ENCODE measurements at places on chromosomes 1 and 21.
A peak's percentile ranks its signal among the peaks of the same experiment; 100 is the strongest.

DNA sequence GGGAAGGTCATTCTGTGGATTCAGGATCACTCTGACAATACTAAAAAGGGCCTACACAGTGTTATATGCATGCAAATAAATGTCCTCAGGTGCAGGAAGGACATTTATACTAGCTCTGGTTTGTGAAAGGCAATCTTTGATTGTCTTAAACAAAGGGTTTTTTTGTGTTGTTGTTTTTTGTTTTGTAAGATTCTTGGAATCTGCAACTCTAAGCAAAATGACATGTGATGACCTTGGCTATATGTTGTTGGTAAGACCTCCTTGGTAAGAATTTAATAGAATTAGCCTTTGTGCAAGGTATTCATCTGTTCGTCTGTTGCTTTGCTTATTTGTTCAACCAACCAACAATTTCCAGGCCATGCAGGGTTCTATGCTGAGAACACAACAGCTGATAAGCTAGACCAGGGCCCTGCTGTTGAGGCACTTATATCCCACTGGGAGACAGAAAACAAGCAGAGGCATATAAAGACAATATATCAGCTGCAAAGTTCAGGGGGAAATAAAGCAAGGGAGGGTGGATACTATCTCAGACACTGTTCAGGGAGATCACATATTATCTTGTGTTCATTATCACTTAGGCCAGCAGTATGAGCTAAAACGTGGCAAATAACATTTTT is 60.3 kb downstream of the FH start:
- no peak for DNase-seq

- no peak for DNase-seq
These were observed 31.9 kb upstream of the IL19 start for GRCh38 chr1:206738370-206739366.

GRCh38 chr1:220879076-220879508 is at the start of gene HLX:
TSS of gene HLX (plus strand) at chr1:220879443. CDS start at chr1:220879858, 415 bp downstream.
- no peak for DNase-seq

- no peak for DNase-seq
These were observed 235.0 kb upstream of the JUN start for GRCh38 chr1:59018860-59019259.

GRCh38 chr1:95013950-95014574 is 58.7 kb downstream of the ALG14 start:
- no peak for DNase-seq

DNA sequence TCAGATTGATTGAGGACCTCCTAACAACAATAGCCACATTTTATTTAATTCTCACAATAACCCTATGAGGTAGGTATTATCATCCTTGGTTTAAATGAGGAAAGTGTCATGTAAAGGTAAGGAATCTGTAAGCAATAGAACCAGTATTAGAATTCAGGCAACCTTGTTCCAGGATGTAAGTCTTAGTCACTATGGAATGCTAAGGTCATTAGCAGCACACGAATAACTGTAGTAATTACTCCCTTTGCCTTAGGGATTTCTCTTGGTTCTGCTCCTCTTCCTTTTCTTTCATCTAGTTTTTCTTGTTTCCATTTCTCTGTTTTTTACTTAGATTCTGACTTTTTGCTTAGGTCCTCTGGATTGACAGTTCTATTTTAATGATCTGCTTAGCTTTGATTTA is 23.1 kb upstream of the ATP6V1G3 start:
- no peak for DNase-seq

DNA sequence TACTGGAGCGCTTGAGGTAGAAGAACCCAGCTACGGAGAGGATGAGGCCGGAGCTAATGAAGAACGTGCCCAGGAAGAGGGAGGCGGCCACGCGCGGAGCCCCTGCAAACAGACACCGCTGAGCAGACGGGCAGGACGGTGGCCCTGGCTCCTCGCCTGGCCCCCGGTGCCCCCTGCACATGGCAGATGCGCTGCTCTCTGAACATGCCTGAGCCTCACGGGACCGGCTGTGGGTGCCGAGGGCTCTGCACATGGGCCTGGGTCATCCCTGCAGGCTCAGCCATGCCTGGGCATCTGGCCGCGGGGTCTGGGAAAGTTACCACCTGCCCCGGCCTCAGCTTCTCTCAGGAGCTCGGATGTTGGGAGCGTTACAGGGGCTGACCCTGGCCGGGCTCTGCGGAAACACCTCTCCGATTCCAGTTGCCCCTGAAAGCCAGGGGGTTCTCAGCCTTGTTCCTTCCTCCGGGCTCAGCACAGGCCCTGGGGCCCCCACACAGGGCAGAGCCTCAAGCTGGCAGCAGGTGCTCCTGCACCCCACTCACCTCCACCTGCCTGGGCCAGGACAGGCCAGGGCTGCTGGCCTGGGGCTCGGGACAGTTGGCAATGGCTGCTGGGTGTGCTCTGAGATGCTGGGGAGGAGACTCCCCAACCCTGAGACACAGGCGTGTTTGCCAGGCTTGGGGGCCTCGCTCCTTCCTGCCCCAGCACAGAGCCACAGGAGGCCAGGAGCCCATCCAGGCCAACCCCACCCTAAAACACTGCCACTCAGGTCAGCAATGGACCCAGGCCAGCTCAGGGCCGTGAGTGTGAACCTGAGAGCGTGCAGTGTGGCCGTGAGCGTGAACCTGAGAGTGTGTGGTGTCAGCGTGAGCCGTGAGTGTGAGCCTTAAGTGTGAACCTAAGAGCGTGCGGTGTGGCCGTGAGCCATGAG is 12.1 kb upstream of the RNF223 start:
- no peak for DNase-seq

- DNase-seq, result no peak
These were observed 12.1 kb upstream of the FAM131C start for GRCh38 chr1:16085522-16085921.

- DNase-seq, result no peak
These were observed 5.9 kb downstream of the LRP8 start for GRCh38 chr1:53321776-53322602.

DNA sequence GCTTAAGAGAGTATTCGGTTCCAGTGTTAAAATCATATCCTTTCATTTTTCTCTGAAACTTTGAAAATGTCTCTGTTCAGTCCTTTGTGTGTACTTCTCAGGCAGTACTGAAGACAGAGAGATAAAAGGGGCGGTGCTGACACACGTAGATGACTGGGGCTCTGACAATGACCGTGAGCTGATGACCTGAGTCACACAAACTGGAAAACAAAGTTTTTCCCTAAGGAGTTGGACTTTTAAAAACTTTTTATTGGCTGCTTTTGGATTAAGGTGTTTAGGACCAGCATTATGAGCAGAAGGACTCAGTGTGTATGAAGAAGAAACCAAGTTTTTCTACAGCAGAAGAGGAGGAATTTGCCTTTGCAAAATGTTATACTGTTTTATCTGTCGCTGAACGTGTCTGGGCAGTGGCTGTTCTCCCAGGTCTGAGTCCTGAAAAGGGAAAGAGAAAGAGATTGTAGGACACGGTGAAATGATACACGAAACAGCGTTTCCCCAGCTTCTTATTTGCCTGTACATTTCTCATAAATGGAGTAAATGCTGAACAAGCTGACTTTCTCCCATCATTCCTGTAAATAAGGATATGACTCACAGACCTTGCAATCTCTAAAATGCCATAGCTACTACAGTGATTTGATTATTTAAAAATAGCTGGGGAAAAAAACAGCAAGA is 51.5 kb downstream of the MAP3K7CL start:
- DNase-seq, result no peak

DNA sequence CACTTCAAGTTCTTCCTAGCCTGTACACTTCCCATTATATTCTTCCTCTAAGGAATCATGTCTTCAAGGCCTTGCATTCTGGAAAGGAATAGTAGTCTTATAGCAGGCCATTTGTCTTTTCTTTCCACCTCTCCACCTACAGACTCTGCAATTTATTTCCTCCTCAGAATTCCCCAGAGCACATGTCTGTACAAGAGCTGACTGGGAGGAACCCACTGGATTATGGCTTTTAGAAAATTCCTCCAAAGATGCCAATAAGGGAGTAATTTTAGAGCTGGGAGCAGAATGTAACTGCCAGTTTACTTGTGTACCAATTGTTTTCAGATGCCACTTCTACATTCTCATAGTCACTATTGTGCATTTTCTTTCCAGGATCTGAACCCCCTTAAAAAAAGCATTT is 3.4 kb upstream of the PSMG1 start:
- DNase-seq, result no peak

DNA sequence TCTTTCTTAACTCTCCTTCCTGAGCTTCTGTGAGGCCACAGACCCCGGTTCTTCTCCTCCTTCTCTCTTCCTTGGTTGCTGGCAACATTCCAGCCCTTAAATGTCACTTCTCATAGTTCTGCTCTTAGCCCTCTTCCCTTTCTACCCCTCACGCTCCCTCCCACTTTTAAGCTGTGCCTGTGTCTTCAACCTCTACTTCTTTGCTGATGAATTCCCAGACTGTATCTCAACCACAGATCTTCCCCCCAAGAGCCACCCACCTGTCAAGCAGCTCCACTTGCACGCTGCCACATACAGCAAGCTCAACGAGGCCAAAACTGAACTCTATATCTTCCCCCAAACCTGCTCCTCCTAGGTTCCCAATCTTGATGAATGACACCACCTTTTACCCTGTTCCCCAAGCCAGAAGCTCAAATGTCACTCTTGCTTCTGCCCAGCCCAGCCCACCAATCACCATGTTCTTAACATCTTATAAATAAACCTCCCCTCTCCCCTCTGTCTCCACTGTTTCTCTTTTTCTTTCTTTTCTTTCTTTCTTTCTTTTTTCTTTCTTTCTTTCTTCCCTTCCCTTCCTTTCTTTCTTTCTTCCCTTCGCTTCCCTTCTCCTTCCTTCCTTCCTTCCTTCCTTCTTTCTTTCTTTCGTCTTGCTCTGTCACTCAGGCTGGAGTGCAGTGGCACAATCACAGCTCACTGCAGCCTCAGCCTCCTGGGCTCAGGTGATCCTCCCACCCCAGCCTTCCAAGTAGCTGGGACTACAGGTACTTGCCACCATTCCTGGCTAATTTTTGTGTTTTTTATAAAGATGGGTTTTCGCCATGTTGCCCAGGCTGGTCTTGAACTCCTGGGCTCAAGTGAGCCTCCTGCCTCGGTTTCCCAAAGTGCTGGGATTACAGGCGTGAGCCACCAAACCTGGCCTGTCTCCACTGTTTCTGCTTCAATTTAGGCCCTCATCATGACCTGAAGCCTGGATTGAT is 19.8 kb upstream of the PTP4A2 start:
- no peak for DNase-seq

DNA sequence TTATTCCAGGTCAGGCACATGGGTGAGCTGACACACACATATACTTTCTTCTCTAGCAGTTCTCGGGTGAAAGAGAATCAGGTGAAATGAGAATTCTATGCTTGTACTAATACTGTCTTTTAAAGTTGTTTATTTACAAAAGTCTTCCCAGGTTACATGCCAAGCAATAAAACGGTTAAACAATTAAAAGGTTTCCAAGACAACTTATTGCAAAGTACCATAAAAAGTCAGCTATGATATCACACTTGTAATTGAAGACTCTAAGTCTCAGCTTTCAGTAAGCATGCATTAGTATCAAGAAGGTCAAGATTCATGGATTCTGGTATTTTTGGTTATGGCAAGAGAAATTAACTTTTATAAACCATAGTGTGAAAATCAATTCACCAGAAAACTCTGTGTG is 171.4 kb downstream of the PDE4B start:
- no peak for DNase-seq

GRCh38 chr1:55503663-55504305 is 288.6 kb upstream of the USP24 start:
- no peak for DNase-seq

- DNase-seq, result no peak
These were observed 43.5 kb upstream of the ADARB1 start for GRCh38 chr21:45030682-45031570.

GRCh38 chr1:30359539-30360220 is 363.7 kb downstream of the MATN1 start:
- no peak for DNase-seq

- DNase-seq, result no peak
These were observed 5.4 kb downstream of the EIF2D start for GRCh38 chr1:206606867-206607266.

- DNase-seq, result no peak
These were observed 30.6 kb upstream of the KIF21B start for GRCh38 chr1:201054091-201054543.

- no peak for DNase-seq
These were observed 23.9 kb upstream of the CYYR1 start for GRCh38 chr21:26597031-26597430.

DNA sequence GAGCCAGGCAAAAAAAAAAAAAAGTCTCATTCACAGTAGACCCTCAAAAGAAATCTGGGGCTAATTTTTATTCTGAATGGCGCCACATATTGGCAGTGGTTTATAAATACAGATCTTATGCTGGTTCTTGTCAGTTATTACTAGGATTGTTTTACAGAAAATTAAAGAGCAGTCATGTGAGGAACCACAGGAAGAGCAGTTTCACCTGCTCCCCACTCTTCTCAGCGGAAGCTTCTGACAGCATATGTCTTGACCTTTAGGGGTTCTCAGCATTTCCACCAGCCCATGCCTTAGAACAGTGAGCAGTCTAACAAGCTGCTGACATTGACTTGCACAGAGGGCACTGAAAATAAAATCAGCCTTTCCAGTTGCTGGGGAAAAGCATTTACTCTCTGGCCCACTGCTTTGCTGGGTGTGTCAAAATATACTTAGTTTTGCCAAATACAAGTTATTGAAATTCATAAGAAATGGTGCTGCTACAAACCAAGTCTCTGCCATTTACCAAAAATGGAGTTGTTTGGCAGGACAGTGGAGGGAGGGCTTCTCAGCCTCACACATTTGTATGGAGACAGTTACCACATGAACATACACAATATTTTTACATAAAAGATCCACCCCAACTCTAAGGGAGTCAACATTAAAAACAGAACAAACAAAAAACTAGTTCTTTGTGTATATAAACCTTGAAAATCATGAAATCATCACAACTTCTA is 144.2 kb downstream of the SYT2 start:
- DNase-seq, result no peak

- no peak for DNase-seq
These were observed 4.2 kb upstream of the PRXL2B start for GRCh38 chr1:2582391-2582790.

- no peak for DNase-seq
These were observed 141.4 kb upstream of the RAB4A start for GRCh38 chr1:229129301-229130027.

- DNase-seq, result no peak
These were observed 40.3 kb downstream of the NPHP4 start for GRCh38 chr1:5951846-5952410.

DNA sequence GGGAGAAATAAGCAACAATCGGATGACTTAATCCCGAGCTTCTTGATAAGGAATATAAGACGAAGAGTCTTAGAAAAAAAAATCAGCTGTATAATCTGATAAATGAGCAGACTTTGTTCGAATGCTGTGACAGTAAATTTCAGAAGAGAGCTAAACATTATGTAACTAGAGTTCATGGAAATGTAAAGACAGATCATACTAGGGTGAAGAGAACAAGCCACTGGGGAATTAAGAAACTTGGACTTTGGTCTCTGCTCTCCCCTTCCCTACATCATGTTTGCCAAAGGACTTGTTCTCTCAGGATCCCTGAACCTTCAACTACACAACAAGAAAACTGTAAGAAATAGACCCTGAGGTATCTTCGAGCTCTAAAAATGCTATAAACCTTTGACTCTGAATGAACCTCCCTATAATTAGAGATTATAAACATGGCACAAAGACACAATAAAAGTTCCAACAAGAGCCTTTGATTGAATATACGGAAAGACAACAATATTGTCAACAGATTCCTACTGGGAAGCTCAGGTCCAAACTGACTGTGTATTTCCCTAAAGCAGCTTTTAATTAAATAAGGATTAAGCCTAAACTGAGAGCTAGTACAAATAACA is 27.5 kb downstream of the FRRS1 start:
- DNase-seq, result no peak

- DNase-seq, result peak; percentile 65
These were observed 877 bp downstream of the IRF2BP2 start for GRCh38 chr1:234608911-234609690.

- no peak for DNase-seq
These were observed 6.4 kb downstream of the AXDND1 start for GRCh38 chr1:179372160-179372559.

GRCh38 chr1:12556368-12556930 is 61.6 kb downstream of the DHRS3 start:
- DNase-seq, result no peak

All from activated naive CD4-positive, alpha-beta T cell (primary cell).